ENCODE measurements at places on chromosomes 7 and 10. TPM values are rescaled to one million over a fixed set of nuclear protein-coding genes. Genes with fewer than 3 reads are reported as not detected.

DNA sequence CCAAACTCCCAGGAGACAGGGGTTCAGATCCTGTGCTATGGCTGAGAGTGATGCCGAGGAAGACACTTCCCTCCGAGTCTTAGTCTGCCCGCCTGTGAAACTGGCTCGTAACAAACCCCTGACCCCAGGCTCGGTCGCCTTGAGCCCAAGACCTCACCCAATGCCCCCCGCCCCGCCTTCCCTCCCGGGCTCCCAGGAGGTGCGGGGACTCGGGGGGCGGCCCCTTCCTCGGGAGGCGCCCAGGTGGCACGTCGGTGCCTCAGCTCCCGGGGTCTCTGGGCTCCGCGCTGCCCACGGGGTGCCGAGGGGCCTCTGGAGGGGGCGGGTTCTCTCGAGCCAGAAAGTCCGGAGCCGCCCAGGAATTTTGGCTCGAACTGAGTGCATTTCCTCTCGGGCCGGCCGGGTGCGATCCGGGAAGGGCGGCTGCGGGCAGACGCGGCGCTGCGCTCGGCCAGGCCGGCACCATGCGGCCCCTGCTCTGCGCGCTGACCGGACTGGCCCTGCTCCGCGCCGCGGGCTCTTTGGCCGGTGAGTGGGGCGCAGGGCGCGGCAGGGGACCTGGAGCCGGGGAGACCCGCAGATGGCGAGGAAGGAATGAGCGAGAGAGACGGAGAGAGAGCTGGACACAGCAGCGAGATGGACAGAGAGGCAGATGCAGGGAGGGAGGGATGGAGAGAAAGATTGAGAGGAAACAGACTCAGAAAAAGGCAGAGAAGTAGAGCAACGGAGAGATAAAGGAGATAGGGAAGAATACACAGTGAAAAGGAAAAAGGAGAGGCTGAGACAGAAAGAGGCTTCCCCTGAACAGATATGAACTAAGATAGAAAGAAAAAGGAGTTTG lies at the start of gene PLAC9:
Gene PLAC9, plus strand, starts transcription at position 432 of the 841 bp plus-strand sequence. Its CDS starts 33 bp downstream, at position 465.
- no peak for DNase-seq

GRCh38 chr7:35039343-35039742 lies 2.1 kb upstream of the DPY19L1 start:
- no peak for DNase-seq

DNA sequence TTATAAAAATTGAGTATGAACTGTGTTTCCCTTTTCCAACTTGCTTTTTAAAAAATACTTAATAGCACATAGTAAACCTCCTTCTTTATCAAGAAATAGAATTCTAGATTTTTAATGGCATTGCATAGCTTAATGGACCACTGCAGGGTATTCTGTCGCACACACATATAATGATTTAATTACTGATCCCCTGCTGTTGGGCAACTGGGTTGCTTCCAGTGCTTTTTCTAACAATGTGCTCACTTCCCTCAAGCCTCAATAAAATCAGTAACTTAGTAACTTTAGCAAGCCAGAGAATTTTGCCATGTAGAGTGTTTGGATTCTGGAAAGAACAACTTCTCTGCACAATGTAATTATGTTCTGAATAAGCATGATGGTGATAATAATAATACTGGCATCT lies 49.1 kb upstream of the PDLIM1 start:
- no peak for DNase-seq

Gene CRHR2
- not detected for total RNA-seq

DNA sequence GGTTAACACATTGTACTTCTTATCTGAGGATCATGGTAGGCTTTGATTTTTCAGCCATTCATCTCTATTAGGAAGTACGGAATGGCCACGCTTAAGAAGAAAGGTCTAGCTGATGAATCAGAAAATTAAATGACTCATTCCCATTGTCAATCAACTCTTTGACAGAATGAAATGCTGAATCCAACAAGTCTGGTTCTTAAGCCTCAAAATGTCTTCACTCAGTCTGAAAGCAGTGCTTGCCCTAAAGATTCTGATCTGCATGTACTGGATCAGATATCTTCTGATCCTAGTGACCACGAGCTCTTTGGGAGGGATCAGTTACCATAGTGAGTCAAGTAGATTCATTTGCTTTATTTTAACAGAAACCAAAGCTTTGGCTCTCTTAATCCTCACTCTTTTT lies 5.7 kb upstream of the CELF2 start:
- no peak for DNase-seq

DNA sequence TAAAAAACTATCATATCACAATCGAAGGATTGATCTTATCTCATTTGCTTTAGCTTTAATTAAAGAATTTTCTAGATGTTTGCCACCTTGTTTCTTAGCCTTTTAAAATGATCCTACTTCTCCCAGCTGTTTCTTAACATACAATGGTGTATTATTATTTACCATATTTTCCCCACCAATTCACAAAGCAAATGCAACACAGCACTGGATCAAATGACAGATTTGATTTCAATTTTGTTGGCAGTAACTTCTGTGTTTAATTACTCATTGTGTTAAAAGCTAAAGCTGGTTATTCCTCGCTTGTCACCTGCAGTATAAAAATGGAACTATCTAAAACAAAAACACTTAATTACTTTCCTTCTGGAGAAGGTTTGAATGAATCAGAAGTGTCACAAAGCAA lies 19.6 kb downstream of the SVIL start:
- DNase-seq, result no peak

DNA sequence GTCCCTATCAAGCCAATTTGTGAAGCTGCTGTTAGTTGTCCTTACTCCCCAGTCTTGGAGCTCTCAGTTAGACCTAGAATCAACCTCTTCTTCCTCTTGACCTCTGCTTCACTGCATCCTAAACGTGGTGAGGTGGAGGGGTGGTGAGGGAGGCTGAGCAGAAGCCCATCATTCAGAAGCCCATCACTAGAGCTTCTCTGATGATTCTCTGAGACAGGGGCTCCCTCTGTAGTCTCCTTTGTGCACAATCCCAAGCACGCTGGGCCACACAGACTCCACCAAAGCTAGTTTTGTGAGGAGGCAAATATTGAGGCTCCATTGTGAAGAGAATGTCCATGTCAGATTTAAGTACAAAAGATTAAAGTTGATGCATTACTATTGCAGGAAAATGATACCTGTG lies 163.8 kb upstream of the PRSS1 start:
- DNase-seq, result no peak

- DNase-seq, result peak; percentile 95
Observed at GRCh38 chr7:48035301-48035966, at the start of gene C7orf57. TSS of gene C7orf57 (plus strand) at chr7:48035543. CDS start at chr7:48036309, 766 bp downstream.

DNA sequence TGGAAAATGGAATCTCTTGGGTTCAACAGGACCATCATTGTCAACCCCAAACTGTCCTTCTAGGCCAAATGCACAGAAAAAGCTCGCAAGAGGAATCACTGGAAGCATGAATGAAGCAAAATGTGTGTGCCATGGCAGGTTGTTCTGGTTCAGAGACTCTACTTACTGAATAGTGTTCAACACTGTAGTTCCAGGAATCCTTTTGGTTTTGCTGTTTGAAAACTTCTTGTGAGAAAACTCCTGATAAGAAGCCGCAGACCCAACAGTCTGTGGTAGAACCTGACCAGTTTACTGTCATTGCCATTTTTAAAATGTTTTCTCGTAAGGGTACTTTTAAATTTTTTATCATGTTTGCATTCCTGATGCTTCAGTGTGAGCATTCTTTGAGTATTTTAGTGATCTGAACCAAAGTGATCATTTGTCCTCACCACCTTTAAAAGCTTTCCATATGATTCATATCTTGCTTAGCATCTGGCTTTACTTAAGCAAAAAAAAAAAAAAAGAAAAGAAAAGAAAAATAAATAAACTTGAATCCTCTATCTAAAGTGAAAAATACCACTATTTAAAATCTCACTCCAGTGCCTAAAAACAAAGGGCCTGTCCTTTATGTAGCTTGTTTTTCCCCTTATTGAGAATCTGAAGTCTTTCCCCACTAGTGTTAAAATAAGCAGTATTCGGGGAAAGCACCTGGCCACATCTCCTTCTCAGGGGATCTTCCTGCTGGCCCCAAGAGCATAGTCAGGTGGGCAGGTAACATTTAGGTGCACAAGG lies 92.4 kb downstream of the WNT2 start:
- DNase-seq, result peak; percentile 15

Gene CXCL12
- 8.1 TPM for total RNA-seq

GRCh38 chr10:110363572-110364411 lies 59.1 kb upstream of the SMNDC1 start:
- DNase-seq, result no peak

DNA sequence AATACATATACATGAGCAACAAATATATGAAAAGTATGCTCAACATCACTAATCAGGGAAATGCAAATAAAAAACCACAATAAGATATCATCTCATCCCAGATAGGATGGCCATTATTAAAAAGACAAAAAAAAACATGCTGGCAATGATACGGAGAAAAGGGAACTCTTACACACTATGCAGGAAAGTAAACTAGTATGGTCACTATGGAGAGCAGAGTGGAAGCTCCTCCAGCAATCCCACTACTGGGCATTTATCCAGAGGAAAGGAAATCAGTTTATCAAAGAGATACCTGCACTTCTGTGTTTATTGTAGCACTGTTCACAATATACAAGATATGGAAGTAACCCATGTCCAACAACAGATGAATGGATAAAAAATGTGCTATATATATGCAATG lies 217.5 kb downstream of the SDK1 start:
- no peak for DNase-seq

DNA sequence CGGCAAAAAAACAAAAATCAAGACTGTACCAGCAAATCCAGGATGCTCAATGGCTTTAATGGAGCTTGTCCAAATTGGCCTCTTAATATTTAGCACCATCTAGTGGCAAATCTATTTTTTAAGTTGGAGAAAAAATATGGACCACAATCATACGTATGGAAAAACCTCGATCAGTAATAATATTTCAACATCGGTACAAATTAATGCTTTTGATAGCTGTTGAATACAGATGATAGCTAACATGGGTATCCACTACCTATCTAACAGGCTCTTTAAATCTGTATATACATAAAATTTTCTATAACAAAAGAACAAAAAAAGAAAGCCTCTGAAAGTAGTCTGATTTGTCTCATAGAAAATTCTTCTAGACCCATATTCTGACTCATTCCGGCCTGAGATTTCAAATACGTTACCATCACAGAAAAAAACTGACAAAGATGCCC lies 29.2 kb downstream of the COA1 start:
- peak; percentile 75 for DNase-seq

- no peak for DNase-seq
Observed at GRCh38 chr7:43039346-43039745, 73.1 kb upstream of the HECW1 start.

Gene INSYN2A
- 2.3 TPM for total RNA-seq

GRCh38 chr7:92845736-92846135 lies 9.4 kb upstream of the CDK6 start:
- DNase-seq, result no peak

GRCh38 chr7:158585721-158586498 lies 1.7 kb downstream of the PTPRN2 start:
- no peak for DNase-seq

- DNase-seq, result no peak
Observed at GRCh38 chr10:5634918-5635317, 31.5 kb downstream of the ASB13 start.

DNA sequence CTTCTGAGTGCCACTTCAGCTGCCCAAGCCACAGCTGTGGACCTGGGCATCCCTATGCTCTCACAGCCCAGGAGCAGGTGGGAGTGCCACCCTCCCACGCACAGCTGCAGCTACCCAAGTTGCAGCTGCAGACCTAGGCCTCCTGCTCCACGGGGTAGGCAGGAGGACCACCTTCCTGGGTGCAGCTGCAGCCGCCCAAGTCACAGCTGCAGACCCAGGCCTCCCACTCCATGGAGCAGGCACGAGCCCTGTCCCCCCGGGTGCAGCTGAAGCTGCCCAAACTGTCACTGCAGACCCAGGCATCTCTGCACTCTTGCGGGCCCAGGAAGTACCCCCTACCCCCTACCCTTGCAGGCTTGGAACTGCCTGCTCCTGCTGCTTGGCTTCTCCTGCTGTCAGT lies 260.2 kb downstream of the XPNPEP1 start:
- no peak for DNase-seq

GRCh38 chr7:27116031-27116961 lies 13.8 kb upstream of the HOXA2 start:
- DNase-seq, result no peak

GRCh38 chr10:80612261-80612660 lies 74.6 kb downstream of the SH2D4B start:
- DNase-seq, result no peak

Gene AASS
- 23.6 TPM for total RNA-seq

Gene DYDC1
- not detected for total RNA-seq

DNA sequence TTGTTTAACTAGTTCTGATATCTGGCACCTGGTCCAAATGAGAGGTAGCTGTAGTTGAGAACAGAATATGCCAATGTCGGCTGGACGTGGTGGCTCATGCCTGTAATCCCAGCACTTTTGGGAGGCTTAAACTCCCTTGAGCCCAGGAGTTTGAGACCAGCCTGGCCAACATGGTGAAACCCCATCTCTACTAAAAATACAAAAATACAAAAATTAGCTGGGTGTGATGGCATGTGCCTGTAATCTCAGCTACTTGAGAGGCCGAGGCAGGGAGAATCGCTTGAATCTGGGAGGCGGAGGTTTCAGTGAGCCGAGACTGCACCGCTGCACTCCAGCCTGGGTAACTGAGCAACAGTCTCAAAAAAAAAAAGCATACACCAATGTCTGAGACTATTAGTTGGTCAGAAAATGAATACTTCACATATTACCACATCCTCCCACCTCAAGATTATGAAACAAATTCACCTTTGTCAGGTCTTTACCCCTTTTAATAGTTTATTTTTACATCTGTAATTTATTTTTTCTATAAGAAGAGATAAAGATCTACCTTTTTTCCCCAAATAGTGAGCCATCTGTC lies 38.8 kb downstream of the EPC1 start:
- no peak for DNase-seq

Gene CPED1
- 26.5 TPM for total RNA-seq

Gene BAMBI
- total RNA-seq, result 0.47 TPM

Gene CYP2C19
- total RNA-seq, result 0.08 TPM

GRCh38 chr10:75498884-75499350 lies 67.5 kb downstream of the LRMDA start:
- no peak for DNase-seq

DNA sequence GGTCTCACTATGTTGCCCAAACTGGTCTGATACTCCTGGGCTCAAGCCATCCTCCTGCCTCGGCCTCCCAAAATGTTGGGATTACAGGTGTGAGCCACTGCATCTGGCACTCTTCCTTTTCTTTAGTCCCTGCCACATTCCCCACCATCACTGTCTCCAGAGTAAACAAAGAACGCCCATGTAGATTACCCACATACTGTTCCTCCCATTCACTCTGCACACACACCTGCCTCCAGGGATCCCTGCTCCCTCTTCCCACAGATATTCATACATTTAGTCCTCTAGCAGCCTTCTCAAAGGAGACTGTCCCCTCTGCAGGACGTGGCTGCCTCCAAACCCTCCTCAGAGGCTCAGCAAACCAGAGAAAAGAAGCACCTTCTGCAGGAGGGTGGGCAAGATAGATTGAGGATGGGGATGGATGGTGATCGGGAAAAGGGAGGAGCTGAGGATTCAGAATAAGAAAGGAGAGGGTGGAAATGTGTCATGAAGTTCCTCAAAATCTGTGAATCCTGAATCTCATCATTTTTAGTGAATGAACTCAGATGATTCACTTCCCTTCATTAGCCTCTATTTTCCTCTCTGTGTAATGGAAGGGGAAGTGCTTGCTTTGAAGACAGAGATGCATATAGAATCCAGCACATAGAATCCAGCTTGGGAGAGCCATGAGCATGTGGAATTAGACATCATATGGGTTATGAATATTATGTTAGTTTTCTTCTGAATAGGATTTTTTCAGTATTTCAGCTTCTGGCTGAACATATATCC lies 5.5 kb upstream of the PLAU start:
- DNase-seq, result no peak

- no peak for DNase-seq
Observed at GRCh38 chr10:117427356-117427755, 52.1 kb upstream of the PDZD8 start.

- no peak for DNase-seq
Observed at GRCh38 chr7:83419013-83419412, 229.9 kb downstream of the SEMA3E start.

All from myocyte (in vitro differentiated cells).